ENCODE measurements at places on chromosomes 7 and 10.

- DNase-seq = no peak
Observed at GRCh38 chr10:45408421-45409319, 34.7 kb downstream of the ALOX5 start.

GRCh38 chr10:132001238-132001972 lies 19.7 kb upstream of the BNIP3 start:
- DNase-seq = no peak

DNA sequence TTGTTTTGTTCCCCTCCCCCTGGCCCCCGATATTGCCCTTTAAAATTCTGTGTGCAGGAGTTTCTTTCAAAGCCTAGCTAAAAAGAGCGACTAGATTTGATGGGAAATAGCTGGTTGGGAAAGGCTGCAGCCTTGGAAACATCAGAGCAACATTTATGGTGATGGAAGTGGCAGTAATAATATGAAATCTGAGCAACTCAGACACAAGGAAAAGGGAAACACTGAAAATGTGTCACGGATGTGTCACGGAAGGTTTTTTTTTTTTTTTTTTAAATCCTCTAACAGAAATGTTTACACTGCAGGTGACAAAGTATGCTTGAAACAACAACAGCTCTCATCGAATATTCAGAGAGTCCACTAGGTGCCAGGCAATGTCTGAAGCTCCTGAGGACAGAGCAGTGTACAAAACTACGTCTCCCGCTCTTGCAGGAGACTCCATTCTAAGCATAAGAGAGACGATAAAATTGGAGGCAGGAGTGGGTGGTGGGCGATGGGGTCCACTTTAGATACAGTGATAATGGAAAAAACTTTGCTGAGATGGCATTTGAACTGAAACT lies 143.0 kb downstream of the RSU1 start:
- no peak for DNase-seq

DNA sequence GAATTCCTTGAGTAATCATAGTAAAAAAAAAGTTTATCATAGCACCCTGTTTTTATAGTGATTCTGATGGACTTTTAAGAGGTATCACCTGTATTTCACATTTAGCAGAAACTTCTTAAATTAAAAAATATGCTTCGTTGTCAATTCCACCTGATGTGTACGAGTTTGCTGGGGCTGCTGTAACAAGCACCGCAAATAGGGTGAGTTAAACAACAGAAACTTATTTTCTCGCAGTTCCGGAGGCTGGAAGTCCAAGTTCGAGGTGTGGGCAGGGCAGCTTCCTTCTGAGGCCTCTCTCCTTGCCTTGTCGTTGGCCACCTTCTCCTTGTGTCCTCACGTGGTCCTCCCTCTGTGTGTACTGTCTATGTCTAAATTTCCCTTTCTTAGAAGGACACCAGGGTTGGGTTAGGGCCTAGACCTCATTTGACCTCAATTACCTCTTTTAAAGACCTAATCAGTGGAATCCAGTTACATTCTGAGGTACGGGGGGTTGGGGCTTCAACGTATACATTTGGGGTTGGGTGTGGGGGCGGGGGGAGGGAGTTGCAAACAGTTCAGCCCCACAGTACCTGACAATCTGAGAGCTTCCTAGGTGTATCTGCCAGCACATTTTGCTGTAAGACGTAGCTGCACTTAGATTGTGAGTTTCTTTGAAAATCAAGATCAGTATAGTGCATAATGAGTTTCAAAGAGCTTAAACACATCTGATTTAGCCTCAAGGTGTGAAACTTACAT lies 72.7 kb downstream of the RBM33 start:
- no peak for DNase-seq

DNA sequence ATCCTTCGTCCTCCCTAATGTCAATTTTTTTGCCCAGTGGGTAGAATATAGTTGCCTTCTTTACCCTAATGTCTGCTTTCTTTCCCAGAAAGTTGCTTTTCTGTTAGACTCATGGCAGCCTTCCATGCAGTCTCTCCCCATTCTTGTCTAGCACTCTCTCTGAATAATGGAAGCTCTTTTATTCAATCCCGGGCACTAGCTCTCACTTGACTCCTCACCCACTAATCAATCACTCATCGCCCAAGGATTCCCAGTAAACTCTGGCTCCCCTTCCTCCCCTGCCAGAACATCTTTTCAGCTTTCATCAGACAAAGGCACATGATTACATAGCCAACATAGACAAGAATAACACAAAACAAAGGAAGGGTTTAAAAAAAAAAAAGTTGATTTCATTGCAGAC lies 100.2 kb upstream of the RELN start:
- DNase-seq = no peak
